ENCODE measurements at places on chromosomes 16 and 17. TPM values are rescaled to one million over a fixed set of nuclear protein-coding genes. Genes with fewer than 3 reads are reported as not detected.

GRCh38 chr17:44961921-44962350 lies 6.2 kb downstream of the C1QL1 start:
- no peak for DNase-seq

- no peak for DNase-seq
Observed at GRCh38 chr16:66205287-66206231, 160.9 kb upstream of the CDH5 start.

Gene KRT33B
- polyA plus RNA-seq = not detected

Gene KRT39
- 7.2 TPM for polyA plus RNA-seq

DNA sequence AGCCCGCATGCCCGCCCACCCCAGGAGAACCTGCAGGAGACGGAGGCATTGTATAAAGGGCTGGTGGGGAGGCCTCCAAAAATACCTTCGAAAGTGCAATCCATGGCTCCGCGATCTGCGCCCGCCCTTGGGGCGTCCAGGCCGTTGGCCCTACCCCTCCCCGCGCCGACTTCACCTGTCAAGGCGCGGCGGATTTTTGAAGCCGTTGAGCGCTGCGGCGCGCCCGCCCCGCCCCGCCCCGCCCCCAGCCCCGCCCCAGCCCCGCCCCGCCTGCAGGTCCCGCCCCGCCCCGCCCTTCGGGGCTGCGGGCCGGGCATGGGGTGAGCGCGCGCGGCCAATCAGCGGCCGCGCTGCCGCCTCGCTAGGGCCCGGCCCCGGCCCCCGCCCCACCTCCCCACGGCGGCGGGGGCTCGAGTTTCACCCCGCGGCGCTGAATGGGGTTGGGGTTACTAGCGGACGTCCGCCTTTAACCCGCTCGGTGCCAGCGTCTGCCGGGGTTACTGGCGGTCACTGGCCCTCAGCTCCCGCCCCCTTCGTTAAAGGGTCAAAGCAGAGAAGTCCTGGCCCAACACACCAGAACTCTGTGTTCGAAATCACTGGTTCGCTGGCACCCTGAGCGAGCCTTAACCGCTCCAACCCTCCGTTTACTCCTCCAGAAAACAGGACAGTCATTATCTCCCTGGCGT lies 13.2 kb downstream of the SREBF1 start:
- DNase-seq = peak; percentile 77

- no peak for DNase-seq
Observed at GRCh38 chr16:84332975-84333684, 35.2 kb upstream of the ATP2C2 start.

Gene CCL16
- 0.39 TPM for polyA plus RNA-seq

DNA sequence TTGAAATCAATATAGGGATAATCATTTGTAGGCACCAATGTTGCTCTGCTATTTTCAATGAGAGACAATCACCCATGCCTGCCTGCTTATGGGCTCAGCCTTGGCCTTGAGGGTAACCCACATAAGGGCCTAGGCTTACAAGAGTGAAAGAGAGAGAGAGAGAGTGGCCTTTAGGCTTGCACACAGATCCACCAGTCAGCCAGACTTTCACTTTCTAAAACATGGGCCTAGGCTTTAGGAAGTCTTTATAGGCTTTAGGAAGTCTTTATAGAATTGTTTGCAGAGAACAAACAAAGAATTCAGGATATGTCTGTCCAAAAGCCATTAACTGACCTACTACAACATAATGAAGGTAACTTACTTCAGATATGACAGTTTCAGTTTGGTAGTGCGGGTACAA lies 3.4 kb downstream of the ABCA9 start:
- no peak for DNase-seq

- DNase-seq = no peak
Observed at GRCh38 chr16:13350000-13350399, 448.6 kb downstream of the SHISA9 start.

Gene MATCAP1
- 18.8 TPM for polyA plus RNA-seq

- no peak for DNase-seq
Observed at GRCh38 chr17:74960570-74961342, 11.8 kb downstream of the HID1 start.

DNA sequence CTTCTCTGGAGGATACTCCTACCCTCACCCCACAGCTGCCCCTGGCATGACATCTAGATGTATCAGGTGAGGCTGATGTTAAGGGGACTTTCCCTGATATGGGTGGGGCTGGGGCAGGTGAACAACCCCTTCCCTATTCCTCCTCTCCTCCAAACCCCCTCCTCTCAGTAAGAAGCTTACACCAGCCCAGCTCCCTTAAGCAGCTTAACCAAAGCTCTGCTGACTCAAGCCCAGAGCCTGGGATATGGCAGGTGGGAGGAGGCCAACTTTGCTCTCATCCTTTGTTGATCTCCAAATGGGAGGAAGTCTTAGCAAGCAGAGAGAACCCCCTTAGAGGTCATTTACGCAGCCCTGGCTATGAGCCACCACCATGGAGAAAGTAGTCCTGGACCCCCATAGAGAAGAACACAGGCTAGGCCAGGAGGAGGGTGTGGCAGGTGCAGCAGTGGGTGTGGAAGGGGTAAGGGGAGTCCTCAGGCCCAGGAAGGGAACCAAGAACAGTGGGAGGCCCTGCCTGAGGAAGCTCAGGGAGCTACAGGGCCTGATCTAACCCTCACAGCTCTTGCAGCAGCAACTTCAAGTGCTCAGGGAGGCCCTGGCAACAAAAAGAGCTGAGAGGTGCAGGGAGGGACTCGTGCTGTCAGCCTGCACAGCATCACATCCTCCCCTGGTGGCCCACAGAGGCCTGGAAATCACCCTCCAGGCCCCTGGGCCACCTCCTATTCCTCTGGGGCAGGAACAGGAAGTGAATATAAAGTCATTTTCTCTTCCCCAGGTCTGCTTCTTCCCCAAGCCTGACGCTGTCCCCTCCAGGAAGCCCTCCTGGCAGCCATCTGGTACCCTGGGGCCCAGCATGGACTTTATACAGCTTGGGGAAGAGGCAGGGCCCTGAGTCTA lies 2.9 kb downstream of the UNC119 start:
- DNase-seq = no peak

DNA sequence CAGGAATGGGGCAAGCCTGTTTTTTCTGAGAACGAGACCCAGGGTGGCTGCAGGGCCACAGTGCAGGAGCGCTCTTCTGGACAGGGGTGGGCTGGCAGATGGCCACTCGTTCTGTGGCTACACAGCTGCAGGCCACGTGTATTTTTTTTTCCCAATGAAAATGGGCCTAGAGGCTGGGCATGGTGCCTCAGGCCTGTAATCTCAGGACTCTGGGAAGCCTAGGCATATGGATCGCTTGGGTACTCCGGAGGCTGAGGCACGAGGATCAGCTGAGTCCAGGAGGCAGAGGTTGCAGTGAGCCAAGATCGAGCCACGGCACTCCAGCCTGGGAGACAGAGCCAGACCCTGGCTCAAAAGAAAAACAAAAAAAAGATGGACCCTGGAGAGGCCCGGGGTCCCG lies 6.8 kb downstream of the UNKL start:
- DNase-seq = no peak

GRCh38 chr16:89923640-89924296 lies 626 bp downstream of the TUBB3 start:
- DNase-seq = no peak

Gene C1QL1
- polyA plus RNA-seq = 1.9 TPM

GRCh38 chr17:40112191-40112711 lies 9.5 kb upstream of the MSL1 start:
- no peak for DNase-seq

DNA sequence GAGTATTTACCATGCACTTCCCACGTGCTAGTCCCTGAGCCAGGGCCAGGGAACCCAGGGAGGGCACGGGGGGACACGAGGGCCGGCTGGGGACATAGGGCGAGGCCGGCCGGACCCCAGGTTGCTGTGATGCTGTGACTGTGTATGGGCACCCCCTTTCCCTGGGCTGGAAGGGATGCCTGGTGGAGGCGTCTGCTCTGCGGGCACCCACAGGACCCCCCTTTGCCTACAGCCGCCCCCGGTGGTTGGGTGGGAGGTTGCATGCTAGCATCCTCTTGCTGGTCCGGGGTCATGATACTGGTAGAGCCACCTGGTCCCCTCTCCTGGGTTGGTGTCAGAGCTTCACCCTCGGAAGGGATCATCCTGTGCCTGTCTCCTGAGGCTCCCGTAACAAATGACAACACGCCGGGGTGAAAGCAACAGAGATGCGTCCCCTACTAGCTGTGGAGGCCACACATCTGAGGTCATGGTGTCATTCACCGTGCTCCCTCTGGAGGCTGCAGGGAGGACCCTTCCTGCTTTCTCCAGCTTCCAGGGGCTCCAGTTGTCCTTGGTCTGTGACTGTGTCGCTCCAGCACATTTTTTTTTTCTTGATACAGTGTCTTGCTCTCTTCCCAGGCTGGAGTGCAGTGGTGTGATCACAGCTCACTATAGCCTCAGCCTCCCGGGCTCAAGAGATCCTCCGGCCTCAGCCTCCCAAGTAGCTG lies 3.1 kb upstream of the CIAO3 start:
- no peak for DNase-seq

Gene CA5A
- polyA plus RNA-seq = 0.11 TPM

- no peak for DNase-seq
Observed at GRCh38 chr16:75130150-75130771, 13.7 kb upstream of the LDHD start.

Gene CX3CL1
- polyA plus RNA-seq = 5.6 TPM

Gene ENPP7
- polyA plus RNA-seq = not detected

GRCh38 chr16:84150926-84151325 lies 5.8 kb downstream of the DNAAF1 start:
- DNase-seq = no peak

- DNase-seq = no peak
Observed at GRCh38 chr16:4019371-4019791, 96.9 kb downstream of the ADCY9 start.

DNA sequence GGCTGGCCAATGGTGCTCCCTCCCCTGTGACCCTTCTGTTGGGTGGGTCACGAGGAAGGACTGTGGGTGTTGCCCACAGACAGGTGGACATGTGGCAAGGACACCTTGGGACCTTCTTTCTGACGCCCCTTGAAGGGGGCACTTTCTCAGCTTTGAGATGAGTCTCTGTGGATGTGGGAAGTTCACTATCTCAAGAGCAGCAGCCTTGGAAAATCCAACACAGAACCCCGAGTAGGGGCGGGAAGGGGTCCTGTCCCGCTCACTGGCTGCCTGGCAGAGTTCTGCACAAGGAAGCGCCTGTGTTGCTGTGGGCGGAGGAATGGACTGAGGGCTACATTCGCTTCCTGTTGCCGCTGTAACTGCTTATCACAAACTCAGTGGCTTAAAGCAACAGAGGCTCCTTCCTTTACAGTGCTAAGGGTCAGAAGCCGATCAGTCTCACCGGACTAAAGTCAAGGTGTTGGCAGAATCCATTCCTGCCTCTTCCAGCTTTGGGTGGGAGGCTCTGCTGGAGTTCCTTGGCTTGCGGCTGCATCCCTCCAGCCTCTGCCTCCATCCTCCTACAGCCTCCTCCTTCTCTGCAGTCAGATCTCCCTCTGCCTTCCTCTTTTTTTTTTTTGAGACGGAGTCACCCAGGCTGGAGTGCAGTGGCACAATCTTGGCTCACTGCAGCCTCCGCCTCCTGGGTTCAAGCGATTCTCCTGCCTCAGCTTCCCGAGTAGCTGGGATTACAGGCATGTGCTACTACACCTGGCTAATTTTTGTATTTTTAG lies 305.2 kb downstream of the SEC14L1 start:
- DNase-seq = no peak

GRCh38 chr16:58519707-58520106 lies 4.4 kb downstream of the SETD6 start:
- DNase-seq = no peak

GRCh38 chr16:17433577-17434451 lies 36.9 kb downstream of the XYLT1 start:
- DNase-seq = no peak

DNA sequence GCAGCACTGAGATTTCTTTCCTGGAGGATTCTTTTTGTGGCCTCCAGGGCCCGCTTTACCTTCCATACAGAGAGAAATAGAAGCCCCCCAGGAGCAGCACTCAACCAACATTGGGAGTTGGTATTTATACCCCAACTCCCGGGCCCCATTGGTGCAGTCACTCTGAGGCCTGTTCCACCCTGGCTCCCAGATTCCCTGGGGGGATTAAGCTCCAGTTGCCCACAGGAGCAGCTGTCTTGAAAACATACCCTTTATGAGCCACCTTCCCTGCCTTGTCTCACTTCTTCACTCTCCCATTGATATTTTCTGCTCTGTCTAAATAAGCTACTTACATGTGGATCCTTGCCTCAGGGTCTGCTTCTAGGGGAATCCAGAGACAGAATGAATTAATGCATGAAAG lies 167.8 kb downstream of the KATNIP start:
- no peak for DNase-seq

Gene CHST6
- 2.1 TPM for polyA plus RNA-seq

DNA sequence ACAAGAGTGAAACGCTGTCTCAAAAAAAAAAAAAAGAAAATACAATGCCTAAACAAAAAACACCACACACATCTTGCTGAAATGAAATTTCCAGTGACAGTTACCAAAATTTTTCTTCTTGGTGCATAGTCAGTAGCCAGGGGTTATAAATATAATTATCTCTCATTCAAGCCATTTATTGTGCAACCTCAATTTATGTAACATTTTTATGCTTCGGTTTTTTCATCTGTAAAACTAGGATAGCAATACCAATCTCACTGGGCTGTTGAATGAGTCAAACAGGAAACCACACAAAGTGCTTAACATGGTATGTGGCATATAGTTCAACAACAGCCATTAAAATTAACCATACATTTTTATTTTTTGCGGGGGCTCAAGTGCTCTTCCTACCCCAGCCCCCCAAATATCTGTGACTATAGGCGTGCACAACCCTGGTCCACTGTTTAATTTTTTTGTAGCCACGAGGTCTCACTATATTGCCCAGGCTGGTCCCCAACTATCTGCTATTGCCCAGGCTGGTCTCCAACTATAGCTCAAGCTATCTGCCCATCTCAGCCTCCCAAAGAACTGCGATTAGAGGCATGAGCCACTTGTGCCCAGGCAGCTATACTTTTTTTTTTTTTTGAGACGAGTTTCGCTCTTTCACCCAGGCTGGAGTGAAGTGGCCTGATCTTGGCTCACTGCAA lies 2.6 kb downstream of the COG4 start:
- no peak for DNase-seq

Gene TMEM114
- not detected for polyA plus RNA-seq

DNA sequence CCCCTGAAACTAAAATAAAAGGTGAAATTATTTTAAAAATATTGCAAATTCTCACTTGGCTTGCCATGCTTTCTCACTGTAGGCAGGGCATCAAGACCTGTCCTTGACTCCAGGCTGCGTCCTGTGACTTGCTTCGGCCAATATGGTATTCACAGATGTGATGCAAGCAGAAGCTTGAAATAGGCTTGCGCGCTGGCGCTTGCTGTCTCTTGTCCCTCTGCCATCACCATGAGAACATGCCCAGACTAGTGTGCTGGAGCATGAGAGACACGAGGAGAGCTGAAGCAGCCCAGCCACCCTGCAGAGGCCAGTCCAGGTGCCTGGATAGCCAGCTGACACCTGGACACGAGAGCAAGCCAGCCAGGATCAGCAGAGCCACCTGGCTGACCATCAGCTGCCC lies 21.8 kb upstream of the ZKSCAN2 start:
- no peak for DNase-seq

Gene SMPD3
- polyA plus RNA-seq = 1.1 TPM

GRCh38 chr17:75428543-75429469 lies 23.3 kb upstream of the GRB2 start:
- no peak for DNase-seq

GRCh38 chr17:385178-385835 lies 32.7 kb upstream of the RPH3AL start:
- no peak for DNase-seq

Gene JUP
- 31.0 TPM for polyA plus RNA-seq

- DNase-seq = no peak
Observed at GRCh38 chr16:85612801-85613603, at the start of gene GSE1. Gene GSE1 (plus strand): TSS chr16:85613322. CDS start chr16:85613392, 70 bp downstream.

GRCh38 chr16:78566397-78567073 lies 467.1 kb downstream of the WWOX start:
- DNase-seq = no peak

GRCh38 chr16:83336603-83337002 lies 471.2 kb upstream of the HSBP1 start:
- DNase-seq = no peak

Gene CACNG5
- not detected for polyA plus RNA-seq

Data from forelimb muscle (tissue), 1 donor.